Kidney (tissue), 22 donors: ENCODE measurements at places on chromosomes 1 and 21. TPM values are rescaled to one million over a fixed set of nuclear protein-coding genes. Genes with fewer than 3 reads are reported as not detected.
A peak's percentile ranks its signal among the peaks of the same experiment; 100 is the strongest.

GRCh38 chr1:11982010-11982392 is 1.8 kb downstream of the MFN2 start:
- peaks cover 2% of the 10 kb centered on the region for H3K36me3 ChIP-seq
- H3K27ac ChIP-seq, result no peak overlapping the region
- peaks cover 20% of the 10 kb centered on the region for H3K4me1 ChIP-seq
- H3K4me3 ChIP-seq, result no peak overlapping the region

GRCh38 chr21:42346866-42347600 is 3.8 kb downstream of the TFF2 start:
- H3K4me1 ChIP-seq, result peaks cover 2% of the 10 kb centered on the region
- no peak overlapping the region for H3K4me3 ChIP-seq
- no peak for DNase-seq
- no peak overlapping the region for H3K27ac ChIP-seq
- H3K27me3 ChIP-seq, result no peaks in the 10 kb centered on the region

DNA sequence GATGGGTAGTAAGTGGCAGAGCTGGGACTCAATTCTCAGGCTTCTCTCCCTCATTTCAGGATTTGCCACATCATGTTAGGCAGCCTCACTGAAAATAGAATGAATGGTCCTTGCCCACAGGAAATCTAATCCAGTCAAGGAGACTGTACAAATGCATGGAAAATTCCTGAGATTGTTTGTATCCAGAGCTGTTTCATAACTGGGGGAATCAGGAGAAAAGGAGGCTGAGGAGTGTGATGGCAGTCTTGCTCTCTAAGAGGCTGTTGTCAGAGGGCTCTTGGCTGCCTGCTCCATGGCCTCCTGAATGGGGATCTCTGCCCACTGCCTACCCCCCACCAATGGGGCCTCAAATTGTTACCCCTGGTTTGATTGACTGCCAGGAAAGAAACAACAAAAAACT is 141.9 kb upstream of the TNR start:
- no peaks in the 10 kb centered on the region for H3K4me1 ChIP-seq
- H3K27me3 ChIP-seq, result no peaks in the 10 kb centered on the region
- no peak for DNase-seq
- H3K36me3 ChIP-seq, result no peaks in the 10 kb centered on the region
- H3K27ac ChIP-seq, result no peak overlapping the region

DNA sequence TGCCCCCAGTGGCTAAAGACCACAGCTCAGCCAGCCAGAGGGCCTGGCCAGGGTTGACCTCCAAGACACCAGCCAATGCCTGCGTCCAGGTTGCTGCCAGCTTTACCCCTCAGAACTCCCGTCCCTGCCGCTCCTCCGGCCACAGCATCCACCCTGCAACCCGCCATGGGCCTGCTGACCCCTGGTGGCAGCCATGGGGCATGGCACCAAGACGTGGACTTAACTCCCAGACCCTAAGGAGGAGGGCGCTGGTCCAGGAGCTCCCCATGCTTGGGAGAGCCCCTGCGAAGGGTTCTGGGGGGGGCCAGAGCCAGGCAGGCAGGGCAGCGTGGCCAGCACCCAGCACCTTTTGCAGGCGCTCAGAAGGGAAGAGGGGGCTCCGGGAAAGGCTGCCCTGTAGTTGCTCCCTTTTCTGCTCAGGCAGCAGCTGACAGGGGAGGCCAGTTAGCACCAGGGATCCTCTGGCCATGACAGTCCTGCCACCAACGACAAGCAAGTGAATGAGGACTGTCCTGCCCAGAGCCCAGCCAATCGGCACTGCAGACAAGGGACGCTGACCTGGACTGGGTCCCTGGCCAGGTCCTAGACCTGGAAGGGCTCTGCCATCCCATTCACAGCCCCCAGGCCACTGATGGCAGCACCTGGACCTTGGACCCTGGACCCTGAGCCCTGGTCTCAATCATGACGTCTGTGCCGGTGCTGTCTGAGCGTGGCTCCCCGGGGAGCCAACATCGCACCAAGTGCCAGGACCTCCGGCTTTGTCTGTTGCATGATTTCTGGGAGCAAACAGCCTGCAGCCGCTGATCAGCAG is 246.2 kb downstream of the NPHP4 start:
- no peaks in the 10 kb centered on the region for H3K4me1 ChIP-seq
- DNase-seq, result peak; percentile 86
- no peaks in the 10 kb centered on the region for H3K27me3 ChIP-seq
- H3K36me3 ChIP-seq, result no peaks in the 10 kb centered on the region
- H3K4me3 ChIP-seq, result no peak overlapping the region

- H3K27me3 ChIP-seq, result no peaks in the 10 kb centered on the region
- H3K4me1 ChIP-seq, result peaks cover 6% of the 10 kb centered on the region
- H3K4me3 ChIP-seq, result no peak overlapping the region
- no peak overlapping the region for H3K27ac ChIP-seq
- DNase-seq, result no peak
Observed at GRCh38 chr21:43325968-43326715, 100.8 kb downstream of the SIK1 start.

DNA sequence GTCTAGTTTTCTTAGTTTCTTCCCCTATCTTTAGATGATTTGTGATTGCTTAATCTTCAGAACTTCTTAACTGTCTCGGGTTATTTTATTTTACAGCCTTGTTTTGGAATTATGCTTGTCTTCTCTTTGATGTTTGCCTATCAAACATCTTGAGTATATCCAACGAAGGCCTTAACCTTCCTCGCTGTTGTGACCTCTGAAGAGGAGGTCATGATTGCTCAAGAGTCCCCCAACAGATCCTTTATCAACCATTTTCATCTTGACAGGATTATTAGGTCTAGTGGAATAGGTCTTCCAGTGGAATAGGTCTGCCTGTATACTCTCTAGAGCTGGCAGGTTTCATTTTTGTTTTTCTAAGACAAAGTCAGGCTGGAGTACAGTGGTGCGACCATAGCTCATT is 45.7 kb downstream of the UBE4B start:
- no peaks in the 10 kb centered on the region for H3K36me3 ChIP-seq
- no peaks in the 10 kb centered on the region for H3K27me3 ChIP-seq
- H3K4me3 ChIP-seq, result no peak overlapping the region
- H3K27ac ChIP-seq, result no peak overlapping the region

DNA sequence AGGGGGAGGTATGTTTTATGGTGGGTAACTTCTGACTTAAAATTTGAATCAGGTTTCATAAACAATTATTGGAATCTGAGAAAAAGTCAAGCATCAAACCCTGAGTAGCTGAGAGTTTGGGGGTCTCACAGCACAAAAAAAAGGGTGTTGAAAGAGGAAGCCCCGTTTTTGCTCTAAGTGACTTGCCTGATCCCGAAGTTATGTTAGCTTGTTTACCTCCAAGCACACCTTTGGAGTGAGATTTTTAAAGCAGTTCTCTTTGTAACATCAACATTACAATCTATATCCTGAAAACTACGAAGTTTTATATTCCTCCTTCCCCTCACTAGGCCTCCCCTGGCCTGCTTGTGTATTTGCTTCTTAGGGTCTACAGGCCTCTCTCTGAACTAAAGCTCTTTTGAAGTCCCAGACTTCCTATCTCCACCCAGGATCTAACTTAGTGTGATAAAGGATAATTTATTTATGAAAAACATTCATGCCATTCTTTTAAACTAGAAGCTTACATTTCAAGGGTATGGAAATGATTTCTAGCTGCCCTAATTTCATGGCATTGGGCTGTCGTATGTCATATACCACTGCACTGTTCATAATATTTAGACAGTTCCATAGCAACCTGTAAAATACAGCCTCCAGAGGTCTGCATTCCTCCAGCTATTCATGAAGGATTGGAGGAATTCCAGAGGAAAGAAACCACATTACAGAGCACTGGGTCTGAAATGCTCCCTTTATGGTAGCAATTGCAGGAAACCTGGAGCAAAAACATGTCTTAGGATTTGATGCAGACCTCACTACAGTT is 36.1 kb upstream of the RGS1 start:
- no peak overlapping the region for H3K27ac ChIP-seq
- peak; percentile 93 for DNase-seq
- H3K36me3 ChIP-seq, result no peaks in the 10 kb centered on the region
- no peak overlapping the region for H3K4me3 ChIP-seq

DNA sequence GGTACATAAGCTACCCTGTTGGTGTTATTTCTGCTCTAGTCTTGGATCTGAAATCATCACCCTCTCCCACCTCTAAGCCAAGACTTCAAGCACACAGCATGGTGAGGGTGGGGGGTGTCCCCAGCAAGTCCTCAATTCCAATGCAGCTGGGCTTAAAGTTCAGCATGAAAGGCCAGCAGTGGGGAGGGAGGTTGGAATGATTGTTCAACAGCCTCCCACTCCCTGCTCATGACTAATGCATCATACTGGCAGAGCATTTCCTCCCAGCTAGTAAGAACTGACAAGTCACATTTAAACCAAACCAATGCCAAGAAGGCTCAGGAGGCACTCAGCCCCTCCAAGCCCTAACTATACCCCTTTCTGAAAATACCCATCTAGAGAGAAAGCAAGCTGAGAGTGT is 50.1 kb downstream of the TIAM1 start:
- H3K4me3 ChIP-seq, result no peak overlapping the region
- no peak for DNase-seq
- no peaks in the 10 kb centered on the region for H3K4me1 ChIP-seq
- H3K27ac ChIP-seq, result no peak overlapping the region

The MFN2 gene
- 77.6 TPM for total RNA-seq

The VWA5B1 gene
- 1.4 TPM for total RNA-seq

The AGBL4 gene
- total RNA-seq, result 2.7 TPM

The SLAMF1 gene
- 3.3 TPM for total RNA-seq

The ASAP3 gene
- 37.8 TPM for total RNA-seq
